NCI-H2171 (cell line): ENCODE measurements at places on chromosomes 3 and 15.

DNA sequence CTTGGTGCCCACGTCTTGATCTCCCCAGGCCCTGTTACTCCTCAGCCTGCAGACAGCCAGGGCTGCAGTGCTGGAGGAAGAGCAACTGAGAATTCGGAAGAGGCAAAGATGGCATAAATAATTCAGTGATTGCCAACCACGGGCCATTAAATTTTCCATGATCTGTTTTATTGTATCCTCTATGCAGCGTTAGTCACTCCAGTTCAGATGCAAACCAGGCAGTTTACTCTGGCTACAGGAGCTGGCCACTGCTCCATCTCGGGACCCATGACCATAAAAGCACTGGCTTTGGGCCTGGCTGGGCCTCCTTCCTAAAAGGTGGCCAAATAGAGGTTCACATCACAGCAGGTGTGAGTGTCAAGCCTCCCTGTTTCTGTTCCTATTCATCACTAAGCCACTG lies 137.6 kb upstream of the TLE3 start:
- DNase-seq: no peak

DNA sequence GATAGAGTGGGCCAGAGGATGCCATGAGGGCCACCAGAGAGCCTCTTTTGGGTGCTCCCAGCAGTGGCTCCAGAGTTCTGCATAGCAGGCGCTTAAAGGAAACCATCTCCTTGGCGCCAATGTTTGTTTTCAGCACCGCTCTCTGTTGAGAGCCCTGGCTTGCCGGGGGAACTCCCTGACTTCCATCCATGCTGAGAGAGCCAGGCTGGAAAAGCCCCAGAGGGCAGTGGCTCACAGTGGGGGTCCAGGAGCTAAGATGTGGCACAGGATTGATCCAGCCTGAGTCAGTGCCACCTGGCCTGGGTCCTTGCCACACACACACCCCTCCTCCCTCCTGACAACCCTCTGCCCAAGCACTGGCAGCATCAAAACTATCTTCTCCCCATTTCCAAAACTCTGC lies 50.4 kb upstream of the HACD2 start:
- no peak for DNase-seq

DNA sequence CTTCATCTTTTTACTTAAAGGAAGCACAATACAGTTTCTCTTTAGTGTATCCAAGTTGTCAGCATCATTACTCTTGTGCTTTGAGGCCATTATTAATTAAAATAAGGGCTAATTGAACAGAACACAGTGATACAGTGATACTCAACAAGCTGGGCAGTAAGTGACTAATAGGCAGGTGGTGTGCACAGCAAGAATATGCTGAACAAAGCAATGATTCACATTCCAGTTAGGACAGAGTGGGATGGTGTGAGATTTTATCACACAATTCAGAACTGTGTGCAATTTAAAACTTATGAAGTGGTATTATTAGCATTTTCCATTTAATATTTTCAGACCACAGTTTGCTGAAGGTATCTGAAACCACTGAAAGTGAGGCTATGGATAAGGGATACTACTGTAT lies 116.9 kb downstream of the PLOD2 start:
- DNase-seq: no peak

GRCh38 chr3:123314359-123315270 lies 112.9 kb downstream of the SEC22A start:
- no peak for DNase-seq

DNA sequence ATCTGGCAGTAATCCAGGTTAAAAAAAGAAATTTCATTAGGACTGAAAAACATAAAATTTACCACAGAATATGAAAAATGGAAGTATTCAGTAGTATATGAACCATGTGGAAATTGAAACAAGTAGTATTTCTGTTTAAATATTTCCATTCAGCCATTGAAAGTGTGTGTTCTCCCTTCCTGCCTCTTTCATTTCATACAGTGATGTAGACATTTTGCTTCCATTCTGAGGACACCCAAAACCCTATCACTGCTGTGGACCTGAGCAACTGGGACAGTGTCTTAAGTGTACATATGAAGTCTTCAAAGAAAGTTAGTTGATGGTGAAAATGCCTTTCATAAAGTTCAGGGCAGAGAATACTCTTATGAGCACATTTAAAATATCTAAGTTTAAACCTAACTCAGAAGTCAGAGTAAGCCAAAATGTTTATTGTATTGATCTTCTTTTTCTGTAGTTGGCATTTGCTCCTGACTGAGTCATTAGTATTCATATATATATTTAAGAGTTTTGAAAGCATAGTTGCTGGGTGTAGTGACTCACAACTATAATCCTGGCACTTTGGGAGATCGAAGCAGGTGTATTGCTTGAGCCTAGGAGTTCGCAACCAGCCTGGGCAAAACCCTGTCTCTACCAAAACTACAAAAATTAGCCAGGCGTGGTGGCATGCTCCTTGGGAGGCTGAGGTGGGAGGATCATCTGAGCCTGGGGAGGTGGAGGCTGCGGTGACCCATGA lies 198.8 kb downstream of the KLHL25 start:
- no peak for DNase-seq

- no peak for DNase-seq
These were observed 46.5 kb downstream of the EXOG start for GRCh38 chr3:38542401-38543298.

DNA sequence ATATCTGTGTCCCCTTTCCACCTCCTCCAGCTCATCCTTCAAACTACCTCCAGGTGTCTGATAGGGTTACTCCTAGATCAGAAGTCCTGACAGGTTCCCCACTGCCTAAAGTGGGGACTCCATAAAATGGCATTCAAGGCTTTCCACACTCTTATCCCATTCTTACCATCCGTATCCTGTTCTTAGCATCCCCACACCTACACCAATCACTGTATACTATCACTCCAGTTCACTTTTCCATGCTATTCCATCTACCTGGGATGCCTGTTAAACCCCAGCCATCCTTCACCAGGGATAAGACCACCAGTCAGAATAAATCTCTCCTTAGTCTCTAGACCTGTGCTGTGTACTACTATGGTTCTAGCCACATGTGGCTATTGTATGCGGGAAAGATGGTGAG lies 19.1 kb downstream of the SSR3 start:
- no peak for DNase-seq
